Esophagus squamous epithelium (tissue), 5 donors: ENCODE measurements at places on chromosomes 1 and 21.

DNA sequence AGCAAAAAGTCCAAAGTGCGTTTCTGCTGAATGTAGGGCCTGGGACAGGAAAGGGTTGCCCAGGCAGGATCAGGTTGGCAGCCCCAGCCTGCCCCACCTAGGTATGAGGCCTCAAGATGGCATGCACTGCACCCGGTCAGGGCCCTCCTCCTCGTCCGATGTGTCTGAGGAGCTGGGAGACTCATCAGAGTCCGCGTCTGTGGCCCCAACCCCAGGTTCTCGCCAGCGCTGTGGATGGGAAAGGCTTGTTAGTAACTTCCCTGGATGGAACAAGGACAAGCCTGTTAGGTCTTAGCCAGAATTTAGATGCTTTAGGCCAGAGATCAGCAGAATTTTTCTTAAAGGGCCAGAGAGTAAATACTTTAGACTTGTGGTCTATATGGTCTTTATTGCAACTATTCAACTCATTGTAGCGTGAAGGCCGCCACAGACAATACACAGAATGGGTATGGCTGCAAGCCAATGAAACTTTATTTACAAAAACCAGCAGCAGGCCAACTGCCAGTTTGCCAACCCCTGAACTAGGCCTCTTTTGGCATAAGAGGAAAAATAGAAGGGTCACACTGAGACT, 12.4 kb downstream of the PEA15 start:
- DNase-seq = no peak

DNA sequence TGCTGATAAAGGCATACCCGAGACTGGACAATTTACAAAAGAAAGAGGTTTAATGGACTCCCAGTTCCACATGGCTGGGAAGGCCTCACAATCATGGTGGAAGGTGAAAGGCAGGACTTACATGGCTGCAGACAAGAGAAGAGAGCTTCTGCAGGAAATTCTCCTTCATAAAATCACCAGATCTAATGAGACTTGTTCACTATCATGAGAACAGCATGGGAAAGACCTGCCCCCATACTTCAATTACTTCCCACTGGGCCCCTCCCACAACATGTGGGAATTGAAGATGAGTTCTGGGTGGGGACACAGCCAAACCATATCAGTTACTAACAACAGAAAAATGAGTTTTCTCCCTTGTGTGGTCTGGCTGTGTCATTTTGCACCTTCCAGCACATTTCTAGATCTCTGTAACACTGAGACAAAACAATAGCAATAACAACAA, 741.4 kb downstream of the KCNT2 start:
- no peak for DNase-seq

- no peak for DNase-seq
Measured at GRCh38 chr1:49651136-49651535, 372.6 kb downstream of the AGBL4 start.

DNA sequence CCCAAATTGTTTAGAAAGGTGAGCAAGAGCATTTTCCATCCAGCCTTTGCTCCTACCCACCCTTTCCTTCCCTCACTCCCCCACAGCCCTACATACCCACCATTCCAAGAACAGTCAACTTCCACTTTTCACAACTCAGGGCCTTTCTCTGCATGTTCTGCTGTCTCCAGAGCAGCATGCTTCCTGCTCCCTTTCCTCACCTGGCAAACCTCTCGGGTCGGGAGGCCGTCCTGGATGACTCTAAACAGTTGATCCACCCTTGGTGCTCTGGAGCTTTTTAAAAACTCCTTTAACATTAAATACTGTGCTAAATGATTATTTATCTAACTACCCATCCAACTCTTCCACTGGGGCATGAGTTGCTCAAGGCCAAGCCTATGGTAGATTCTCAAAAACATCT, 200.6 kb downstream of the SETD4 start:
- no peak for DNase-seq

- no peak for DNase-seq
Measured at GRCh38 chr1:3000214-3000613, 21.1 kb upstream of the ACTRT2 start.

GRCh38 chr1:202684716-202685115, 25.5 kb downstream of the SYT2 start:
- DNase-seq = no peak

GRCh38 chr1:58886611-58887010, 102.8 kb upstream of the JUN start:
- no peak for DNase-seq

DNA sequence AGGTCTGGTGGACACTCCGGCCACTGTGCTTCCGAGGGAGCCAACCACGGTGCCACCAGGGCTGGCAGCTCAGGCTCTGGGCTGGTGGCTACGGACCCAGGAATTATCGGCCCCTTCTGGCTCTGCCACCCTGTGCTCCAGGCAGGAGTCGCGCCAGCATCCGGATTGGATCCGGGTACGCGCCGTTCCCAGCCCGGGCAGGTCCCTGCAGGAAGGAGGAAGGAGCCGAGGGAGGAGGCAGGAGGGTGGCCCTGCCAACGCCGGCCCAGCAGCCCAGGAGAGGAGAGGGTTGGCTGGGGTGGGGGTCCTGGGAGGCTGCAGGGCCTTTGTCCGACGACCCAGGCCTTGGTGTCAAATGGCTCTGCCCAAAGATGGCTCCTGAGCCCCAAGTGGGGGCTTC, 160.5 kb downstream of the CASZ1 start:
- no peak for DNase-seq

GRCh38 chr1:218415726-218416125, 70.6 kb downstream of the TGFB2 start:
- DNase-seq = no peak

GRCh38 chr1:37469386-37469785, 5.0 kb upstream of the ZC3H12A start:
- DNase-seq = no peak

GRCh38 chr1:234355782-234356510, 17.3 kb upstream of the COA6 start:
- no peak for DNase-seq

DNA sequence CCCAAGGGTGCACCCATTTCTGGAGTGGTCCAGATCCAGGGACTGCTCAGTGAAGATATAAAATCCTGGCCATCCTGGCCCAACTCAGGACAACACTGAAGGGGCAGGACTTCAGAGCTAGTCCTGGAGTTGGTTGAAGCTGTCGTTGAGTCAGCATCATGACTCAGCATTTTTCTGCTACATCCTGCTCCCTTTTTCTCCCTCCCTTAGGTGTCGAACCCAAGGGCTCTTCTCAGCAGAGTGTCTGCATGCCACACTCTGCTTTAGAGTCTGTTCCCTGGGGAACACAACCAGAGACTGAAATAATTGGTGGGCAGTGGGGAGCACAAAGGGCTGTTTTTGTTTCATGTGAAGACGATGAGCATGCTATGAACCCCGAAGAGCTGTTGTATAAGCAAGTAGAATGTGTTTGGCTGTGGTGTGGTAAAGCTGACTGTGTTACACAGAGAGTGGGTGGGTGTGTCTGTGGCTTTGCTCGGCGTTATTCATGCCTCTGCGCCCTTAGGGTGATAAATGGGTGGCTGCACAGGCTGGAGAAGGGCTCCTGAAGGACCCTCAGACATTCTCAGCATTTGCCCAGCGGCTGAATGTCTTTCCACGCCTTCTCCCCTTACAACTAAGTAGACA, 167.2 kb downstream of the CYYR1 start:
- no peak for DNase-seq

DNA sequence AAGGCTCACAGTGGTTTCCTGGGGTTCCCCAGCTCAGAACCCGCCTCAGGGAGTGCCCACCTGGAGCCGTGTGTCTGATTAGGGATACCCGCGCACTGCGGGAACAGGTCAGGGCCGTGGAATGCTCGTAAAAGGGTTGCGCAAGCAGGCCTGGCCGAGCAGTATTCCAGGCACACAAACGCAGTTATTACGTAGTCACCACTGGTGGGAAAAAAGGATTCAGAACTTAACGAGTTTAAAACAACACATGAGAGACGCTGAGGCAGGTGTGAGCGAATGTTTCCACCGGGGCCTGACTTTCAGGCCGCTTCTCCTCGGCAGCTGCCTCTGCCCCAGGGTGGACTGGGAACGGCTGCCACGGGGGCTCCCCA, 18.2 kb downstream of the PLCH2 start:
- no peak for DNase-seq

DNA sequence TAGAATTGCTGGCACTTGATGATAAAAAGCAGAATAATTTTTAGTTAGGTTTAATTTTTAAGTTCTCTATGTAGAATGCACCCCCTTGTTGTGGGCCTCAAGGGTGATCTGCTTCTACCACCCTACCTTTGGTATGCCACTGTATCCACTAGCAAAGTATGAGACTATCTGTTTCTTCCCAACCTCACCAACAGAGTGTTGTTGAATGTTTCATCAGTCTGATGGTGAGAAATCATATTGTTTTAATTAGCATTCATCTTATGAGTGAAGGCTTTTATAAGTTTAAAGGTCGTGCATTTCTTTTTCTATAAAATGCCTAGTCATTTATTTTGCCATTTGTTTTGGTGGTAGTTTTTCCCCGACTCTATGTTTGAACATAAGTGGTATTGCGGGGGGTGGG, 141.0 kb downstream of the MAGI3 start:
- DNase-seq = no peak

DNA sequence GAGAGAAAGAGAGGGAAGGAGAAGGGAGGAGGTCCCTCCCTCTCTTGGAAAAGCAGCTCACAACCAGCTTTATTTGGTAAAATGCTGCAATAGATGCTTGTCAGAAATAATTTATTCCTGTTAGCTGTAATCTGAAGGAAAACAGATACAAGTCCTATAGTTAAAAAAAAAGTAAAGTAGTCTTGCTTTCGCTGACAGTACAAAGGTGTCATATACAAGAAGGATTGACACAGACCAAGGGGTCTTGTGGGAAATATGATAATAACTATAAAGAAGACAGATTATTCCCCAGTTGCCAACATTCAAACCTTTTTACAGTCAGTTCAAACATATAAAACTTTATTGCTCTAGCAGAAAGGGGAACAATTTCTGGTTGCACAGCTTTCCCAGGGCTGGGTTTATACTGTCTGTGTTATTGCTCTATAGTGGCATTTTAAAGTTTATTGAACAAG, 145.0 kb downstream of the PBX1 start:
- no peak for DNase-seq

DNA sequence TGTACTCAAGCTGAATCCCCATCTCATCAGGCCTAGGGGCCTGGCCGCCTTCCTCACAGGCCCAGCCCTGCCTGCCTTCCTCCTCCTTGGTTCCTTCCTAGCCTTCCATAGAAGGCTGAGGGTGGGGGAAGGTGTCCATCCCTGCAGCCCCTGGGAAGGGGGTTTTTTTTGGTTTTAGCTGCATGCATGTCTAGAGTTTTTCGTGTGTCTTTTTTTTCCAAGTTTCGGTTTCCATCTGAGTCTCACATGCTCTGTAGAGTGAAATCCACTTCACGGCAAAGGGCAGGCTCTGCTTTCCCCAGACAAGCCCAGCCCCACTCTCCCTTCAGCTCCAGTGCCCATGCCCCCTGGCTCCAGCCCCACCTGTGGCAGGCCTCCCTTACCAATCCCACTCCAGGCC, 32.1 kb downstream of the GRHL3 start:
- DNase-seq = no peak

GRCh38 chr1:226061841-226062557, 517 bp upstream of the H3-3A start:
- no peak for DNase-seq

GRCh38 chr1:245858022-245858721, 648.9 kb downstream of the SMYD3 start:
- DNase-seq = no peak

GRCh38 chr1:229781453-229781852, 155.4 kb downstream of the URB2 start:
- DNase-seq = no peak

- DNase-seq = no peak
Measured at GRCh38 chr1:215421744-215422143, 145.4 kb upstream of the KCTD3 start.

DNA sequence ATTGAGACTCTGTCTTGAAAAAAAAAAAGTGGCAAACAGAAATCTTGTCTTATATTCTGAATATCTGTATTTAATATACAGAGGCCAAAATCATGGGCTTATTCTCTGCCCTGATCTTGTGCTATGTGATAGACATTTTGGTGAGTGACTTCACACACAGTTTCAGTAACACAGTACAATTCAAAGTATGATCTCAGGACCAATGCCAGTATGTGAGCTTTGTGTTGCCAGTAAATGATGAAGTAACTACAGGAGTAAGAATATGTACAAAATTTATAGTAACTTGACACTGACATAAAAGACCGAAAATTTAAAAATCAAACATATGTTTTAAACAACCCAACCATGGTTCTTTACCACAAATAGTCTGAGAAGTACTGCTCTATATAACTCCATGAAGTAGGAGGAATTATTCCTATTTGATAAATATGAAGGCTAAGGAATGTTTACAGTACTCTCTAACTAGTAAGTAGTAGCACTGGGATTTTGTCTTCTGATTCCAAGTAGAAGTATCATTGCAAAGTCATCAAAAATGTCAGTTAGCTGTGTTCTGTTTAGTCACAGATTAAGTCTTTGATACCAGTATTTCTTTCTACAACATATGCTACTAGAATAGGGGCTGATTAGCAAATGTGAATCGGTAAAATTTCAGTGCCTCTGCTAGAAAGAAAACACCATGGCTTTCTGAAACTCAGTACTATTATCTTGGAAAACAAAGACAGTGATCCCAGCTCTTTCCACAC, 25.3 kb downstream of the DPH5 start:
- no peak for DNase-seq

GRCh38 chr1:43319766-43320165, 17.9 kb upstream of the MPL start:
- no peak for DNase-seq

DNA sequence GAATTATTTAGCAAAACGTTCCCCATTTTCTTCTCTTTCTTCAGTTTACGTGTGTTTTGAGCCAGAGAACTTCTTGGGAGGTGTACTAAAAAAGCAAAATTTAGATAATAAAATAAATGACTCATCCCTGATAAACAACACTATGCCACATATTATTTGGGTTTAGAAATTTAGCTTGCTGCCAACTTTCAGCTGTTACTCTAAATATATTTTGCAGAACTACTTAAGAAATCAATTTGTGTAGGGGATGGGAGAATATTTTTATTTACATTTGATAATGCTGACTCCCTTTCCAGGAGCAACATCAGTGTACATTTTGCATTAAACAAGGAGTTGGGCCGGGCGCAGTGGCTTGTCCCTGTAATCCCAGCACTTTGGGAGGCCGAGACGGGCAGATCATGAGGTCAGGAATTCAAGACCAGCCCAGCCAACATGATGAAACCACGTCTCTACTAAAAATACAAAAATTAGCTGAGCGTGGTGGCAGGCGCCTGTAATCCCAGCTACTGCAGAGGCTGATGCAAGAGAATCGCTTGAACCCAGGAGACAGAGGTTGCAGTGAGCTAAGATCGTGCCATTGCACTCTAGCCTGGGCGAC, 151.4 kb upstream of the ZRANB2 start:
- DNase-seq = no peak

- DNase-seq = no peak
Measured at GRCh38 chr1:75438355-75438754, 172.6 kb downstream of the SLC44A5 start.

GRCh38 chr1:101276818-101277217, 40.0 kb downstream of the S1PR1 start:
- no peak for DNase-seq

- no peak for DNase-seq
Measured at GRCh38 chr1:93659822-93660503, 21.7 kb downstream of the BCAR3 start.
